ENCODE measurements at places on chromosomes 5 and 9.

DNA sequence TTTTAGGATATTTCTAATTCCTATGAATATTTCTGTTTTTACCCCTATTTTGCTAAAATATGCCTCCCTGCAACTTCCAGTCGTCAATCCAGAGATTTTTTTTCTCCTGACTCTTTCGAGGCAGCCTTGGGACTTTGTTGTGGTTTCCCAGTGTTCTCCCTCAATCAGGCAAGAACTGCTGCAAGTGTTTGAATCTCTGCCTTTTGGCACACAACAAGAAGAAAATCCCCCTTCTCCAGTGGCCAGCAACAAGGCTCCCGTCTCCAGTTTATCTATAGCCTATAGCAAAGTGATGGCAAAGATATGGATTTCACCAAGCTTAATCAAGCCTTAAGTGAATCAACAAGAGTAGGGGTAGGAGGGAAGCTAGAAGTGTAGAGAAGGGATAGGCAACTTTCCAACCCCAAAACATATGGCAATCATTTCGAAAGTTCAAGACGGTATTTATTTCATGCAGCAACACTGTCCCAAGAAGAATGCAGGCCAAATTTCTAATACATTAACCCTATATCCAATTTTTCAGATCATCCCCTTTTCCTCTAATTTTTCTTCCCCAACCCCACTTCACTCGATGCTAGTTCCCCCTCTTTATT is 37.7 kb upstream of the PAPPA start:
- DNase-seq = no peak

DNA sequence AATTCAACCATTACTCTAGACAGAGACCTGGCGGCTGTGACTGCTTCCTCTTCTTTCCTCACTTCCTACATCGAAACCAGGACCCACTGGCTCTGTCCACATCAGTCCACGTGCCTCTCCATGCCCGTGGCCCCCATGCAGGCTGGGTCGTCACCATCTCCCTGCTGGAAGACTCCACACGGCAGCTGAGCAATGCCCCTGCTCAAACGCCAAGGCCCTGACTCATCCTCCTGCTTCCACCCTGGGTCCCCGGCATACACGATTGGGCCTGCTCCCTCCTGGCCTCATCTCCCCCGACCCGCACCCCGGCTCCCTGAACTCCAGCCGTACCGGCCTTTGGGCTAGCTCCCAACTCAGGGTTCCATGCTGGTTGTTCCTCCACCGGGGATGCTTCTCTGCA is 67.2 kb upstream of the IER5L start:
- no peak for DNase-seq

DNA sequence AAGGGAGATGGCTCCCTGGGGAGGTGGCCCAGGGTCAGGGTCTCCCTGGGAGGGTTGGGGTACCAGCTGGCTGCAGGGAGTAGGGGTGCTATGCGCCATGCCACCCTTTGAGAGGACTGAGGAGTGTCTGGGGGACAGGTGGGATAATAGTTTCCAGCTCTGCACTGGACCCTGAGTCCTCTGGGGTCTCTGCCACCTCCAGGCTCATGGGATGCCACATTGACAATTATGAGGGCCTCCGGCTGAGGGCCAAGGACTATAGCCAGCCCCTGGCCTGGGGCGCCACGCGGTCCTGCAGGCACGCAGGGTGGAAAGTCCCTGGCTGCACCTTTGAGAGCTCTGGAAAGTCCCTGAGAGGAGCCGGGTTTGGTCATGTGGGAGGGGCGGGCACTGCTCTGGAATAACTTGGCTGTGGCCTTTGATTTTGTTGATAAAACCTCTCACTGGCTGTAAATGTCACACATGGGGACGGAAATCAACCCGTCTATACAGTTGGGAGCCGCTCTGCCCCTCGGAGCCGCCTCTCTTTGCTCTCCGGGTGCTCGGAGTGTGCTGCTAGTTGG is 16.0 kb downstream of the TRAF2 start:
- DNase-seq = peak; percentile 66

GRCh38 chr9:126205845-126206498 is 120.7 kb upstream of the MVB12B start:
- no peak for DNase-seq

- no peak for DNase-seq
These were observed 47.8 kb upstream of the JADE2 start for GRCh38 chr5:134477462-134478245.

- DNase-seq = no peak
These were observed 27.2 kb upstream of the ELL2 start for GRCh38 chr5:95988877-95989276.

DNA sequence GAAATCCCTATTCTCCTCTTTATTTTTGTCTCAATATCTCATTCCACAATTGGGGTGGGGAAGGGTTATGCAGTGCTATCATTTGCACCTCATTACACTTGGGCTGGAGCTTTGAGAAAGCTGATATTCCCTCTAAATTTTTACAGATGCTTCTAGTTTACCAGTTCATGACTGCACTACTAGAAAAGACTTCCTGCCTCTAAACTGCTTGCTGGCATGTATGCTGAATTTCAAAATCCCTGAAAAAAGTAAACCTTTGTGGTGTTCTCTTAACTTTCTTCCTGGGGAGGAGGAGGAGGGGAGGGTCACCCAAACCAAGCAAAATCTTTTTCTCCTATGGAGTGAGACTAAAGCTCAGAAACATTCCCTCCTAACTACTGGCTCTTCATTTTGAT is 45.1 kb downstream of the BNC2 start:
- no peak for DNase-seq

DNA sequence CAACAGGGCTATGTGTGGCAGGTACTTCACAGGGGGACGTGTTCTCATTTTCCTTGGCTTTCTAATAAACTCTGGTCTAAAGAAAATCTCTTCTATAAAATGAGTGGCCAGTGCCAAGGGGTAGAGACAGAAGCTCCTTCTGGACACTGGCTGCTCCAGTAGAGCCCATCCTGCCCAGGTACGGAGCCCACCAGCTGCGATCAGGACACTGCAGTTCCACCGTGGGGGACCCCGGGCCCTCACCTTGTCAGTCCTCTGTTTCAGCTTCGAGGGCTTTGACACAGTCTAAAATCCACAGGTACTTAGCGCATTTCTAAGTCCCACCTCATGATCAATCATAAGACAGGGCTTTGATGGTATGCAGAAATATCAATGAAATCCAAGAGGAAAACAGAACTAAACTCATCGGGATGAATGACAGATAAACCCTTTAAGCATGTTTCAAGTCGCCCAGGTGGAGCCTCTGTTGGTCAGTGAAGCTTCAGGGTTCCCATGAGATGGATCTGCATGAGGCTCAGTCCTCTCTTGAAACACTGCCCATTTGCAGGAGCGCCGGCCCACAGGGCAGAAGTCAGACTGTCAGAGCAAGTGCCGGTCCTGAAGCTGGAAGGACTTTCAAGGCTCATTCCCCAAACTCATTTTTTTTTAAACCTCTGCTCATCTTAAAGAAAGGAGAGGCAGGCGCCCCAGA is 20.3 kb upstream of the TERT start:
- DNase-seq = no peak

DNA sequence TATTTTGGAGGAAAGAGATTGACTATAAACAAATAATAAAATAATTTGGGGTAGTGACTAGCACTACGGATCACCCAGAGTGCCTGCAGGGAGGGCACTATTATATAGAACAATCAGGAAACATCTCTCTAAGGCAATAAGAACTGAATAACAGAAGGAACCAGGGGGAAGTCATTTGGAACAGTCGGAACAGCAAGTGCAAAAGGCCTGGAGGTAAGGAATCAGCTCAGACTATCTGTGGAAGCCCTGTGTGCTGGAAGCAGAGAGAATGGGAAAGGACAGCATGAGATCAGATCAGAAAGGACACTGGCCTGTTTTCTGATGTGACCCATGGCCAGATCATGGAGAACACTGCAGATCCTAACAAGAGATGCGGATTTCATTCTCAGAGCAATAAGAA is 357.6 kb downstream of the EFNA5 start:
- no peak for DNase-seq

GRCh38 chr9:131605770-131606590 is 60.7 kb downstream of the PRRT1B start:
- no peak for DNase-seq

DNA sequence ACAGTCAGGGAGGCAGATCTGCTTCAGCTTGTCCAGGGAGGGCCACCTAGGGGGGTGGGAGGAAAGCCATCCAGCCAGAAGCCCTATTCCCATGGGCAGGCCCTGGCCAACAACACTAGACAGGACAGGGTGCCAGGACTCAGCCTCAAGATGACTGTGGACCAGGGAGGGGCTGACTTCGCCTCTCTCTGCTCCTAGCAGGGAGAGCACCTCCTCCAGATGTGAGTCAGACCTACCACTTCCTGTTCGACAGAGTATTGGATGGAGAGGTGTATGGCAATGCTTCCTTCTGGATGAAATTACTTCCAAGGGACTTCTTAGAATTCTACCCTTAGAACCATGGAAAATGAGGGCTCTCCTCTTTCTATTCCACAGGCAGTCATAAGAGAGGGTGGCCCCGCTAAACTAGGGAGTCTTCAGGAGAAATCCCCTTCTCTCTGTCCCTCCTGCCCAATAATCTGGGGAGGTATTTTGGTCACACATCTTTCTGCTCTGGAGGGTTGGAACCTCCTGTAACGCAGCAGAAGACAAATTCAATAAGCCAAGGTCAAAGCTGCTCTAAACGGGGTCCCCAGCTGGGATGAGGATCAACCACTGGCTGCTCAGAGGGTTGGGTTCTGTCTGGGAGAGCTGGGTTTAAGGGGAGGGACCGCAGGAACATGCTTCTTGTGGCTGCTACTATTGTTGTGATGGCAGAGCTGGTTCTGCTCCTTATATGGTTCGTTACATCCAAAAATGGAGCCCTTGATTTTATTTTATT is 23.2 kb upstream of the RCL1 start:
- DNase-seq = no peak

DNA sequence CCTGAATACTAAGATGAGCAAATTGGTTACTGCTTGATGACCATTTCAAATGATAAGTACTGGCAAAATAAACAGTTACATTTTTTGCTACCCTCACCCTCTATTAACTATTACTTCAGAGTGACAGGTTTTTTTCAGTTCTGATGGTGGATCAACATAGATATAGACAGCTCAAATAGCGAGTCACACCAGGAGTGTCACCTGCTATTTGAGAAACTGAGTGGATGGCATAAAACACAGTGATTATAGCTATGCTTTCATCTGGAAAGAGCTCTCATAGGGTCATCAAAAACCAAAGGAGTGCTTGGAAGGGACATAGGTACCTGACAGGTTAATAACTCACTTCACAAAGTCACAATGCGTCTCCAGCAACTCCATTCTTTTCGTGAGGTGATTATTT is 244.5 kb upstream of the C9orf72 start:
- DNase-seq = no peak

DNA sequence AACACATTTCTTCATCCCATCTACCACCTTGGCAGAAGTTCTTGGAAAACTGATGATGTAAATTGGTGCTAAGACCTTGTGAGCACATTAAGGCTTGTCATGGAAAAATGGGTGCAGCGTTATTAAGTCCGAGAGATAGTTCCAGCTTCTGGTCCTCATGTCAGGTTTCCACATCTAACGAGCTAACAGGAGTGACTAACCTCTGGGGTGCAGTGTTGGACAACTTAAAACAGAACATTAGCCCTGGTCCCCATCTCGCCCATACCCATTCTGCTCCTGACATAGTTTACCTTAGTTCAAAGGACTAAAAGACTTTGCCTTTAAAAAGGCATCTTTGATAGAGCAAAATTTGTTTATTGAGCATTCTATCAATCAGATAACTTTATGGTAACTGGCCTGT is 128.0 kb downstream of the SLC1A3 start:
- no peak for DNase-seq

GRCh38 chr9:73157811-73158210 is 6.1 kb downstream of the ANXA1 start:
- no peak for DNase-seq

DNA sequence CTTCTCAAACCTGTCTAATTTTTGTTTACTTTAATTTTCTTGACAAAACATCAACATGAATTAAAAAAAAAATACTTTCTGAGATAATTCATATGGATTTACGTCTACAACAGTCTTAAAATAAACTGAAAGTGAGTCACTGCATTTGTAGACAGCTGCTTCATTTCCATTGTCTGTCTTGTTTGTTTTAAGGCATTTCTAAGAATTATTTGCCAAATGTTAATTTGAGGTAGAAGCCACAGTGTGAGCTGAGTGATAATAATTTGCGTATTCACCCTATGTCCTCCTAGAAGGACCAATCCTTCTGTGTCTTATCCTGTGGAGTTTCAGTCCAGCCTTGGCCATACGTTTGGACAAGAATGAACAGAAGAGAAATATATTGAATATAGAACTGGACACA is 174.5 kb downstream of the CFAP90 start:
- DNase-seq = no peak

GRCh38 chr5:36720688-36721087 is 114.3 kb downstream of the SLC1A3 start:
- DNase-seq = no peak

DNA sequence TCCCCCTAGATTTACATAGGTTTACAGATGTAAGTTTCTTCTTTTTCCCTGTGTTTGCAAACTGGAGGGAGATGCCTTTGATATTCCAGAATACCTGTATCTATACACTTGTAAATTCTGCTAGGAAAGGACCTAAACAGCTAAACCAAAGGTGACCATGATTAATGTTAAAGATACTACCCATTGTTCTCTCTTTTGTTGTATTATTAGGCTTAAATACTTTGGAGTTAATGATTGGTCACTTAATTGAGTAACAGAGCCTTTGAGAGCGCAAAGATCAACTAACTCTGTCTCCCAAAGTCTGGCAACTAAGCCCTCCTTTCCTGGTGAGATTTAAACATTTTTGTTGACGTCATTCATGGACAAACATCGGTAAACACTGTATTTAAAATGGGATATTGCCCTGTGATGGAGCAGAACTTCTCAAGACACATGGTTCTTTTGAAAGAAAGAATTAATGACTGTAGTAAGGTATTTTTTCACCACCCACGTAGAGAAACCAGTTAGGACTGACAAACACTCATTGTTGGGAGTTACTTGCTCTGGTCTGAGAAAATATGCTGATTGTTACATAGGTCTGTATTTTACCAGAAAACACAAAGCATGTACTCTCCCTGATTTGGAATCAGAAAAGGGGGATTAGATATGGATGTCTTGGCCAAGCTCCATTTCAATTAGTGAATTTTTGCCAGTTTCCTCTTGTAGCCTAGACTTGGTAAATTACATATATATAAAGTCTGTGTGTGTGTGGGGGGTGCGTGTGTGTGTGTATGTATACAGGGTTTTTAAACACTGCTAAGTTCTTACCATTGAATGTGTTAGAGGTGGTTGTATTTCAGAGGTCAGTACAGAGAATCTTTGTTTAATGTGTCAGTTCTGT is 4.6 kb downstream of the VCAN start:
- no peak for DNase-seq

GRCh38 chr9:101778332-101778731 is 39.9 kb upstream of the GRIN3A start:
- no peak for DNase-seq

Data from naive thymus-derived CD4-positive, alpha-beta T cell (primary cell).